ENCODE measurements at places on chromosomes 6 and 20. TPM values are rescaled to one million over a fixed set of nuclear protein-coding genes. Genes with fewer than 3 reads are reported as not detected.

DNA sequence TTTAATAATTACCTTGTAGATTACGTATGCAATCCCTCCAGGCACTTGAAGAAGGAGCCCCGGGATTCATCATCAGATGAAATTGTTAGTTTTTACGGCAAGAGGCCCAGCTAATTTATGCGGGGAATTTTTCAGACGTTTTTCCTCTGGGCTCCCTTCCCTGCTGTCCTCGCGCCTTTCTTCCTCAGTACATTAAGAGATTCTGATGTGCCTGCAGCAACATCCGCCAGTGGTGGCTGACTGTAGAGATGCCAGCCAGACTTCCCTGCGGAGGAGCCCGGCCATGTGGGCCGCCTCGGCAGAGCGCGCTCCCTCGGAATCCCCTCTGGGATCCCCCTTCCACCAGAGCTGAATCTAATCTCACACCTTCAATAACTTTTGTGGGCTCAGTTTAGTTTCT is 46.4 kb upstream of the POU3F2 start:
- H3K36me3 ChIP-seq, result no peaks in the 10 kb centered on the region
- no peak overlapping the region for H3K4me3 ChIP-seq
- H3K27ac ChIP-seq, result no peak overlapping the region

DNA sequence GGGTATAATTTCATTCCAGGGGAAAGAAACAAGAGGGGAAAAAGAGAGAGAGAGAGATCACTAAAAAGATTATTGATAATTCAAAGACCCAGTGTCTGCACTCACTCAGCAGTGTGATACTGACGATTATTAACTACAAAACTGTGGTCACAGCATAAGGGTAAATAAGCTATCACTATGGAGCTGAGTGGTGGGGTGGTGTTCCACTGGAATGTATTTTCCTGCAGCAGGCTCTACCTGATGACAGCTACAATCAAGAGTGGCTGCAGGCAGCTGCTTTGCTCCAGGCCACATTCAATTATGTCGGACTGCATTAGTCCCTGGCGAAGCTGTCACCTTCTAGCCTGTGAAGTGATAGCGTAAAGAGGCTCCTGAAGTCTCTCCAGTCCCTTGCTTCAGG is 122.2 kb upstream of the TFAP2D start:
- H3K4me1 ChIP-seq, result no peaks in the 10 kb centered on the region
- H3K27me3 ChIP-seq, result no peaks in the 10 kb centered on the region
- DNase-seq, result no peak
- H3K27ac ChIP-seq, result no peak overlapping the region

The MYB gene
- 0.90 TPM for total RNA-seq

DNA sequence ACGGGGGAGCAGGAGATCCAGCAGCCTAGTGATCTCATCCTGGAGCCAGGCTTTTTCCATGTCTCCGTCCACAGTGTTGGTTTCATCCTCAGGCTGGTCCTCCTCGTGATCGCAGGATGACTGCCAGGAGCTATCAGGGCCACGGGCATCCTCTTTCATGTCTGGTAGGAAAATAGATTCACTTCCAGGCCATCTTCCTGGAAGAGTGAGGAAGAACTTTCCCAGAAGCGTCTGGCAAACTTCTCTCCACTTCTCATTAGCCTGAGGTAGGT is 15.3 kb upstream of the SLC9A8 start:
- H3K36me3 ChIP-seq, result no peaks in the 10 kb centered on the region
- DNase-seq, result no peak
- H3K27ac ChIP-seq, result no peak overlapping the region
- no peak overlapping the region for H3K4me3 ChIP-seq
- no peaks in the 10 kb centered on the region for H3K4me1 ChIP-seq
- H3K27me3 ChIP-seq, result peaks cover 10% of the 10 kb centered on the region

DNA sequence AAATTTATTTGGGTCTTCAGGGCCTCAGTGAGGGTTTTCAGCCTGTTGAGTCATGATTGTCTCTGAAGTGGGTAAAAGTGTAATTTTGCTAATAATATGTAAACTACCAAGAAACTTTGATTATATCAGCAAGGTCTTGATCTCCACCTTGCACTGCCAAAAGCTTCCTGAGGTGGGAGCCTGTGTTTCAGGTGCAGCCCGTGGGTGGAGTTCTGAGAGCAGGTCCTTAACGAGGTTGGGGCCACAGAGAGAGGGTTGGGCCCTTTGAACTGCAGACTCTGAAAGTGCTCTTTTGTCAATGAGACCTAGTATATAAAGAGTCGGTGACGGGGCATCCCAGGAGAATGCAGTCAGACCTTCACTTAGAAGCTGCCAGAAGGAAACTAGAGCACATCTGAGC is 129.7 kb upstream of the MAP3K4 start:
- no peak overlapping the region for H3K4me3 ChIP-seq
- H3K27me3 ChIP-seq, result no peaks in the 10 kb centered on the region
- no peaks in the 10 kb centered on the region for H3K36me3 ChIP-seq

DNA sequence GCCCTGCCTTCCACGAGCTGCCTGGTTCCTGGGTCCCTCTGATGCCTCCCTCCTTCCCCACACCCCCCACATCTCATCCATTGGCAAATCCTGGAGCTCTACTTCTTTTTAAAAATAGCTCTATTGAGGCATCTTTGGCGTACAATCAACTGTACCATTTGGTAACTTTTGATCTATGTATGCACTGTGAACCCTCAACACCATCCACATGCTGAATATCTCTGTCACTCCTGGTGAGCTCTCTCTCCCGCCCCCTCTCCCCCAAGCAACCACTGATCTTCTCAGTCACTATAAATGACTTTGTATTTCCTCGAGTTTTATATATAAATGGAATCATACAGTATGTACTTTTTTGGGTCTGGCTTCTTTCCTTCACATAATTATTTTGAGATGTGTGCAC is 22.4 kb upstream of the PMEPA1 start:
- H3K4me1 ChIP-seq, result no peaks in the 10 kb centered on the region
- H3K27me3 ChIP-seq, result peaks cover 41% of the 10 kb centered on the region
- no peaks in the 10 kb centered on the region for H3K36me3 ChIP-seq
- no peak overlapping the region for H3K4me3 ChIP-seq

The BPHL gene
- total RNA-seq, result 16.3 TPM

GRCh38 chr6:133704371-133704770 is 184.5 kb upstream of the TCF21 start:
- peak; percentile 62 for DNase-seq
- peak overlapping the region; percentile 54 for H3K27ac ChIP-seq
- no peaks in the 10 kb centered on the region for H3K27me3 ChIP-seq
- H3K4me1 ChIP-seq, result peaks cover 16% of the 10 kb centered on the region
- no peak overlapping the region for H3K4me3 ChIP-seq
- no peaks in the 10 kb centered on the region for H3K36me3 ChIP-seq

GRCh38 chr20:11729806-11730205 is 187.9 kb upstream of the BTBD3 start:
- no peaks in the 10 kb centered on the region for H3K4me1 ChIP-seq
- H3K27ac ChIP-seq, result no peak overlapping the region
- H3K36me3 ChIP-seq, result no peaks in the 10 kb centered on the region
- H3K4me3 ChIP-seq, result no peak overlapping the region
- no peak for DNase-seq
- H3K27me3 ChIP-seq, result 0 out of 2 replicates have a peak, but pooled peaks cover 2% of the 10 kb centered on the region

- H3K27ac ChIP-seq, result no peak overlapping the region
- H3K4me1 ChIP-seq, result peaks cover 3% of the 10 kb centered on the region
- peaks cover 37% of the 10 kb centered on the region for H3K27me3 ChIP-seq
- DNase-seq, result peak; percentile 89
- H3K4me3 ChIP-seq, result no peak overlapping the region
Observed at GRCh38 chr20:36116807-36117441, 37.6 kb upstream of the EPB41L1 start.

GRCh38 chr6:106119546-106119945 is 33.4 kb downstream of the PRDM1 start:
- no peaks in the 10 kb centered on the region for H3K36me3 ChIP-seq
- H3K4me3 ChIP-seq, result no peak overlapping the region

The SLC26A8 gene
- total RNA-seq, result not detected

GRCh38 chr6:81773887-81774286 is 21.4 kb upstream of the TENT5A start:
- H3K27ac ChIP-seq, result no peak overlapping the region
- no peaks in the 10 kb centered on the region for H3K36me3 ChIP-seq
- H3K4me1 ChIP-seq, result peaks cover 2% of the 10 kb centered on the region
- no peak overlapping the region for H3K4me3 ChIP-seq

DNA sequence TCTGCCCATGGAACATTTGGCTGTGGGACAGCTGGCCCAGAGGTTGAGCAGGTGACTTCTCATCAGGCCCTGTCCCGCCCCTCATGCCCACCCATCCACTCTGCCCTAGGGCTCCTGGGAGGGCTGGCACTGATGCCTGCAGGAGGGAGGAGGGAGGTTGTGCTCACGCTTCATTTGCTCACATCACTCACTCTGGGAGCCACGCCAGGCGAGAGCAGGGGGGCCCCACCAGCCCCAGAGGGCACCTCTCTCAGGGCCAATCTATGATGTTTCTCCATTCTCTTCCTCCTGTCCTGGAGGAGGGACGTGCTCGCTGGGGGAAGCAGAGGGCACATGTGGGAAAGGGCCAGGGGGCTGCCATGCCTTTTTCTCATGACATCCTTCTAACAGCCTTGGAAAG is 10.9 kb upstream of the GLP1R start:
- no peak overlapping the region for H3K27ac ChIP-seq
- H3K36me3 ChIP-seq, result no peaks in the 10 kb centered on the region
- H3K4me3 ChIP-seq, result no peak overlapping the region
- peaks cover 6% of the 10 kb centered on the region for H3K27me3 ChIP-seq
- no peak for DNase-seq
- H3K4me1 ChIP-seq, result no peaks in the 10 kb centered on the region

The DAAM2 gene
- total RNA-seq, result 13.1 TPM

The WFDC5 gene
- total RNA-seq, result not detected

The PPP1R16B gene
- total RNA-seq, result not detected

The TEAD3 gene
- 5.0 TPM for total RNA-seq

DNA sequence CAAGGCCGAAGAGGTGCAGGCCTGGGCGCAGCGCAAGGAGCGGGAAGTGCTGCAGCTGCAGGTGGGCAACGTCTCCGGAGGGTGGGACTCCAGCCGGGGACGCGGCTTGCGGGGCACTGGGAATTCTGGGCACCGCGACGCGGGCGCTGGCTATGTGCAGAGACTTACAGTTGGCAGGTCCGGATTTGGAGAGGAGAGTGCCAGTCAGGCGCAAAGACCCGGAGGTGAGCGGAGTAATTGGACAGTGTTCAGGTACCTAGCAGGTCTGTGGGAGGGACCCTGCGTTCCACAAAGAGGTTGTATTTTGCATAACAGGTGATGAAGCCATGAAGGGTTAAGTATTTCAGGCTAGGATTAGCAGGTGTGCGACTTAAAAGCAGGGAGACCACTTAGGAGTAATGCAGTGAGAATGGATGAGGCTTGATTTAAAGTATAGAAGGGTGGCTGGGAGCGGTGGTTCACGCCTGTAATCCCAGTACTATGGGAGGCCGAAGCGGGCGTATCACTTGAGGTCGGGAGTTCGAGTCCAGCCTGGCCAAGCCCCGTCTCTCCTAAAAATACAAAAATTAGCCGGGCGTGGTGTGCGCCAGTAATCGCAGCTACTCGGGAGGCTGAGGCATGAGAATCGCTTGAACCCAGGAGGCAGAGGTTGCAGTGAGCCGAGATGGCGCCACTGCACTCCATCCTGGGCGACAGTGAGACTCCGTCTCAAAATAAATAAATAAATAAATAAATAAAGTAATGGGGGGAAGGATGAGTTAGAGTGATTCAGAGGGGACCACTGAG is 1.0 kb downstream of the MRPS26 start:
- H3K27ac ChIP-seq, result peak overlapping the region; percentile 75
- peaks cover 8% of the 10 kb centered on the region for H3K4me1 ChIP-seq
- DNase-seq, result no peak
- H3K36me3 ChIP-seq, result peaks cover 21% of the 10 kb centered on the region
- H3K4me3 ChIP-seq, result peak overlapping the region; percentile 83

- peaks cover 16% of the 10 kb centered on the region for H3K27me3 ChIP-seq
- DNase-seq, result no peak
- no peaks in the 10 kb centered on the region for H3K4me1 ChIP-seq
- no peaks in the 10 kb centered on the region for H3K36me3 ChIP-seq
- no peak overlapping the region for H3K27ac ChIP-seq
- no peak overlapping the region for H3K4me3 ChIP-seq
Observed at GRCh38 chr6:41049955-41050354, 3.0 kb upstream of the APOBEC2 start.

DNA sequence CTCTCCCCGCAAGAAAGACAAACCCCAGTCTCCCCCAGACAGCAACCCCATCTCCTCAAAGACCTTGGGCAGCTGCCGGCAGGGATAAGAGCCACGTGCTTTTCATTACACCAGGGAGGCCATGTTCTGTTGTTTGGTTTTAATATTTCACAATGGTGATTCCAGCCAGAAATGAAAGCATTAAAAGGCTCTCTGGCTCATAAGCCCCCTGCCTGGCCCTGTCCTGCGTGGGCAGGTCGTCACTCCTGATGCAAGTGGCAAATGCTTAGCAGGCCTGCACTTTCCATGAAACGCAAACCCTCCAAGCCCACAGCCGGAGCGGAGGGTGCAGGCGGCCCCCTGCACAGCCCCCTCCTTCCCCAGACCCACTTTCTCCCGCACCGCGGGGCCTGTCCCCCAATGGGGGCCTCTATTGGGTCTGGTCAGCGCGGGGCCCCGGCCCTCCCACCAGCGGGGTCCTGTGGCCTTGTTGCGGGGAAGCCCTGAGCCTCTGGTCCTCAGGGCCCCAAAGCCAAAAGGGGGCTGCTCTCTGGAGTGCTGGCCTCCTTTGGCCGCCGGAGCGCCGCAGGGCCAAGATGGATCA is 77.2 kb downstream of the TMEM242 start:
- H3K4me1 ChIP-seq, result no peaks in the 10 kb centered on the region
- H3K4me3 ChIP-seq, result no peak overlapping the region
- DNase-seq, result no peak
- no peaks in the 10 kb centered on the region for H3K36me3 ChIP-seq
- H3K27ac ChIP-seq, result no peak overlapping the region

GRCh38 chr6:2940010-2940850 is 31.1 kb downstream of the SERPINB6 start:
- DNase-seq, result no peak
- H3K4me3 ChIP-seq, result no peak overlapping the region
- H3K36me3 ChIP-seq, result no peaks in the 10 kb centered on the region
- H3K27ac ChIP-seq, result no peak overlapping the region
- H3K4me1 ChIP-seq, result no peaks in the 10 kb centered on the region

The SAPCD1 gene
- not detected for total RNA-seq

DNA sequence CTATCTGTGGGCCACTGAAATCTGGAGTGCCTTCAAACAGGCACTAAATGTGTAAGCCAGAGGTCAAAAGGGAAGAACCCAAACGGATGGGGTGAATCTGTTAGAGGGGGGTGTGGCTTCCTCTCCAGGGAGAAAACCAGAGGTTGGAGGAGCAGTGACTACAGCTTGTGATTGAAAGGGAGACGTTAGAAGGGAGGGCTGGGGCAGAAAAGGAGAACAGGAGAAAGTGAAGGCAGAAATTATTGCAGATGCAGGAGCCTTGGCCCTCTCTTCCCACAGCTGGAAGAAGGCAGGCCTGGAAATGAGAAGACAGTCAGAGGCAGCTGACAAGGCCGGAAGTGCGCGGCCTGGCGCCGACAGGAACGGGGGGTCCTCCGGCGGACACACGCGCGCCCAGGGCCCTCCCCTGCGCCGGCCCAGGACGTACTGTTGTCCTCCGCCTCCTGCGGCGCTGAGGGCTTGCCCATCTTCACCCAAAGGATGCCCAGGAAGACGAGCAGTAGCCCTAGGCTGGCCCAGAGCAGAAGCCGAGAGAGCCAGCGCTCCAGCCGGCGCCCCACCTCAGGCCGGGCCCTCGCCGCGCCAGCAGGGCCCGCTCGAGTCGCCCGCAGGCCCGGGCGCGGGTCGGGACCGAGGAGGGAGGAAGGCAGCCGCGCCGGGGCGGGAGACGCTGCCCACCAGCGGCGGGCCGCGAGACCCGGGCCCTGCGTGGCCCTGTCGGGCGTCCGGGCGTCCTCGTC is 806 bp downstream of the LEMD2 start:
- peak overlapping the region; percentile 77 for H3K4me3 ChIP-seq
- peaks cover 21% of the 10 kb centered on the region for H3K36me3 ChIP-seq
- H3K27me3 ChIP-seq, result peaks cover 2% of the 10 kb centered on the region
- H3K4me1 ChIP-seq, result peaks cover 13% of the 10 kb centered on the region
- H3K27ac ChIP-seq, result peak overlapping the region; percentile 88
- peak; percentile 79 for DNase-seq

All from IMR-90 (cell line).